ENCODE measurements at places on chromosomes 7 and 10.

DNA sequence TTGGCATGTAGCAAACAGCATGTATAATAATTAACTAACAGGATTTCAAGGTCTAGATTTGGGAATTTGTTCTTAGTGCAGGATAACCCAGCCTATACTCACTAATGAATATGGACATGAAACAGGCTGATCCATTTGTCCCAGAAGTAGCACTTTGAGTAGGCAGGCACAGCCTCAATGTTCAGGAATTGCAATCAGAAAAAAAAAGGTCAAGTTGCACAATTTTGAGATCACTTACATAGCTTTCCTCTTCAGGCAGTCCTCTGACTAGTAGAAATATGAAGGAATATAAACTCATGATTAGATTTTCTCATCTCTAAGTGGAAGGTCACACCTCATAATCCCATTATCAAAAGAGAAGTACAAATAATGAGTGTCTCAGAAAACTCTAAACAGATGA, 921.4 kb upstream of the CELF2 start:
- DNase-seq, result no peak

DNA sequence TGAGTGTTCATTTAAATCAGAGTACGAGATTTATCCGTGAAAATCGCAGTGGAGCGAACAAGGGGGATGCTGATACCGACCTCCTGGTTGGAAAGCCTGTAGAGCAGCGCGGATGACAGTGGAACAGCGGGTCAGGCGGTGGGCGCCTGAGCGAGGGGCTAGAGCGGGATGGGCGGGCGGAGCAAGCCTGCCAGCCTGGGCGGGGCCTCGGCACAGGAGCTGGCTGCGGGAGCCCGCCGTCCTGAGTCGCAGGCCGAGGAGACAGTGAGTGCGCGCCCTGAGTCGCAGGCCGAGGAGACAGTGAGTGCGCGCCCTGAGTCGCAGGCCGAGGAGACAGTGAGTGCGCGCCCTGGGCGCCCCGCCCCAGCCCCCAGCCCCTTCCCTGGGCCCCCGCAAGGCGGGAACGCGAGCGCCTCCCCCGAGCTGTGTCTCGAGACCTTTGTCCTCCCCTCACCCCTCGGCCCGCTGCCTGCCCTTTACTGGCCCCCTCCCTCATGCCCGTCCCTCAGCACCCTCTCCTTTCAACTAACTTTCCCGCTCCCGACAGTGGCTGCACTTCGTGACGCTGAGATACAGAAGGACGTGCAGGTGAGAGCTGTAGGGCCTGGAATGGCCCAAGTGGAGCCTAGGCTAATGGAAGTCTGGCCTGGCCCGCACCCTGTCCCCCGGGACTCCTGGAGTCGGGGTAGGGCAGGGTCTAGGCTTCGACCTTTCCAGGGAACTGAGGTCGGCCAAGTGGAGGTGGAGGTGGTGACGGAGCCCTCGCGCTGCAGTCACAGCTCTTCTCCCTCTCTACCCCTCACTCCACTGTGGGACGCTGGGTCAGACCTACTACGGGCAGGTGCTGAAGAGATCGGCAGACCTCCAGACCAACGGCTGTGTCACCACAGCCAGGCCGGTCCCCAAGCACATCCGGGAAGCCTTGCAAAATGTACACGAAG, at the start of gene AS3MT:
Gene AS3MT (plus strand): TSS at position 213 of the 941 bp plus-strand sequence. CDS start 123 bp downstream, at position 336.
- DNase-seq, result no peak

- peak; percentile 74 for DNase-seq
Measured at GRCh38 chr7:44291066-44291732, 34.2 kb downstream of the CAMK2B start.

- DNase-seq, result no peak
Measured at GRCh38 chr7:139647085-139647484, 123.6 kb downstream of the CLEC2L start.

DNA sequence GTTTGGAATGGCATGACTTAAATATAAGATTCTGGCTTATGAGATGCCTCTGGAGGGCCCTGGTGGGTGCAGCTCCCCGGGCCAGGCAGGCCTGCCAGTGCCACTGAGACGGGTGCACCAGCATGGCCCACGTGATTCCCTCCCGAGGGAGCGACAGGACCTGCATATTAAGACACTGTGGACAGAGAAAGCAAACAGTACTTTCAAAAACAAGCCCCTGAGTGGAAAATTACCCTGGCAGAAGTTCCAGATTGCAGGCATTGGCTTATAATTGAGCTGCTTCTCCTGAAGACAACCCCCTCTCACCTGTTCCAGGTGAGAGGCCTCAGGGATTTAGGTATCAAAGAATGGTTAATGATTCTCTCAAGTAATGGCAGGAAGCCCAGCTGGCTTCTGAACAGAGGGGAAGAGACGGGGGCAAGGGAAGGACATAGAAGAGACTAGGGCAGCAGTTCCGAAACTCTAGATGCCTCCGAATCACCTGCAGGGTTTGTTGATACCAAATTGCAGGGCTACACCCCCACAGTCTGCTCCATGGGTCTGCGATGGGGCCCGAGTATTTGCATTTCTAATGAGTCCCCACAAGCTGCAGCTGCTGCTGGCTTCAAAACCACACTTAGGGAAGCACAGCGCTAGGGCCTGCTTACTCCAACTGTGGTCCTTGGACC, 66.0 kb upstream of the DOCK1 start:
- DNase-seq, result no peak

DNA sequence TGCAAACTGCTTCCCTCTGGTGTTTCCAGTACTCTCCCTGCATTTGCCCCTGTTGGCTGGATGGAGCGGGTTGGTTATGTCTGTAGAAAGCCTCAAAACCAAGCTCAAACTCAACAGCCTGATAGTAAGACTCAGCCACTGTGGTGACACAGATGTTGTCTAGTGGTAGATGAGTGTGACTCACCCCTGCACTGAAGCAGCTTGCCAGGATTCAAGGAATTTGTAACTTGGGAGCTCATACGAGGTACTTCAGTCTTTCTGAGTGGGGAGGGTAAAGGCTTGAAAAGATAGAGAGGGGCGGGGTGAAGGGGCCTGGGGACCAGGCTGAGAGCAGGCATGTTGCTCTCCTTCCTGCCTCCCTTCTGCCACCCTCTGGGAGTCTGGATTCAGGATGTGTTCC, 22.9 kb upstream of the AQP1 start:
- DNase-seq, result no peak

- DNase-seq, result no peak
Measured at GRCh38 chr7:79451580-79451979, 1.9 kb downstream of the MAGI2 start.

- no peak for DNase-seq
Measured at GRCh38 chr10:35353395-35353794, 17.1 kb downstream of the CCNY start.

- DNase-seq, result no peak
Measured at GRCh38 chr7:54831644-54832095, 72.7 kb upstream of the SEC61G start.

DNA sequence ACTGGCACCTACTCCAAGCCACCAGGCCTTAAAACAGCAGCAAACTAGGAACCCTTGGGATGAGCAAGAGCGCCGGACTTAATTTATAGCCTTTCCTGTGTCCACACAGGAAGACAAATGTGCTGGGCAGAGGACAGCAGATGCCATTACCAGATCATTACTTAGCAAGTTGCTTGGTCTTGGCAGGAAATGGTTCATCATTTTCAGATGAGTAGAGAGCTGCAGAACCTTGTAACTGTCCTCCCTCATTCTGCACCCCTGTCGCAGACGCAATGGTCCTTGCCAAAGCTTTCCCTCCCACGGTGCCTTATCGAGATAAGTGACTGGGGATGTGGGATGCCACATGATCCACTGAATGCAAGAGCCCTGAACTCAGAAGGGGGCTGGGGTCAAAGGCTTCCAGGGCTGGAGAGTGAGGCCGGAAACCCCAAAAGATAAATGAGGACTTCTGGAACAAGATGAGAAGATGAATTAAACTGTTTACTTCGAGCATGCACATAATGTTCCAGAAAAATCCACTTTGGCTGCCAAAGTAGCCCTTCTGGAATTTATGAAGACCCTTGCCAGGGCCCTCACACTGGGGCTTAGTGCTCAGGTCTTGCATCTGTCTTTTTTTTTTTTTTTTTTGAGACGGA, 145.6 kb upstream of the ZNF32 start:
- DNase-seq, result no peak

DNA sequence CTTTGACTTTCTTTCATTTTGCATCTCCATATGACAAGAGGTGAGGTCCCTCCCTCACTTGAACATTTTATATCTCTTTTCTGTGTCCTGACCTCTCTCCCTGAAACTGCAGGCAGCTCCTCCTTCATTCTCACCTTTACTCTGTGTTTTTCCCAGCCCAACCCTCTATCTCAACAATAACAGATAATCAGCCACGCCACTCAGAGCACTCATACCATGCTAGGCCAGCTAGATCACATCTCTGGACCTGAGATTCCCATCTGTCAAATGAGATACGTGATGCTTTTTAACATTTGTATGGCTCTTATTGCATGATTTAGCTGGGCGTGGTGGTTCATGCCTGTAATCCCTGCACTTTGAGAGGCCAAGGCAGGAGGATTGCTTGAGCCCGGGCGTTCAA, 63.1 kb upstream of the PDCD4 start:
- DNase-seq, result no peak

GRCh38 chr10:96289218-96289910, 14.9 kb upstream of the DNTT start:
- no peak for DNase-seq

GRCh38 chr7:74027683-74028320, at the start of gene ELN:
TSS of gene ELN (plus strand) at chr7:74028173. CDS start at chr7:74028188, 15 bp downstream.
- DNase-seq, result peak; percentile 99

DNA sequence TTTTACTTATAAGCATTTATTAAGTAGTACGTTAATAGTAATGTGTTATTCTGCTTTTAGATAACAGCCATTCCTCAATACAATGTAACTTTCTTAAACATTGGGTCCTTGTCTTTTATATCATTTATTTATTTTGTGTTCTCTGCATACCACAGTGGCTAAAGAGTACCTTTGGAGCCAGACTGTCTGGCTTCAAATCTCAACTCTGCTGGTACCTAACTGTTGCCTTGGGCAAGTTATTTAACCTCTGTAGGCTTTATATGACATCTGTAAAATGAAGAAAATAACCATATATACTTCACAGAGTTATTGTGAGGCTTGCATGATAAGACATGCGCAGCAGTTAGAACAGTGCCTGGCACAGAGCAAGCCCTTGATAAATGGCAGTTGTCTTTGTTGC, 397.6 kb downstream of the MDFIC start:
- no peak for DNase-seq

DNA sequence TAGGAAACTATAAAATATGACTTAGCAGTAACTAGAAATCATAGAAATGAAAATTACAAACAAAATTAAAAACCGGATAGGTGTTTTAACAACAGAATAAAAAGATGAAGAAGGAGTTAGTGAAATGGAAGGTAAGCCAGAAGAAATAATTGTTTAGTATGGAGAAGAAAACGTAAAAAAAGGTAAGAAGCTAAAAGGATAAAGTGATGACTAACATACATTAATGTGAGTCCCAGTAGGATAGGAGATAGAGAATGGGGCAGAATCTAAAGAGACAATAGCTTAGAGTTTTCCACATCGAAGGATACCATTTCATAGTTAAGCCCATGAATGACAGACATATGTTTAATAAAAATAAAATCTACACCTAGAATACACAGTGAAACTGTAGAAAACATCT, 25.3 kb downstream of the GTF2I start:
- DNase-seq, result no peak

- DNase-seq, result no peak
Measured at GRCh38 chr7:88224601-88225275, 4.9 kb upstream of the SRI start.

DNA sequence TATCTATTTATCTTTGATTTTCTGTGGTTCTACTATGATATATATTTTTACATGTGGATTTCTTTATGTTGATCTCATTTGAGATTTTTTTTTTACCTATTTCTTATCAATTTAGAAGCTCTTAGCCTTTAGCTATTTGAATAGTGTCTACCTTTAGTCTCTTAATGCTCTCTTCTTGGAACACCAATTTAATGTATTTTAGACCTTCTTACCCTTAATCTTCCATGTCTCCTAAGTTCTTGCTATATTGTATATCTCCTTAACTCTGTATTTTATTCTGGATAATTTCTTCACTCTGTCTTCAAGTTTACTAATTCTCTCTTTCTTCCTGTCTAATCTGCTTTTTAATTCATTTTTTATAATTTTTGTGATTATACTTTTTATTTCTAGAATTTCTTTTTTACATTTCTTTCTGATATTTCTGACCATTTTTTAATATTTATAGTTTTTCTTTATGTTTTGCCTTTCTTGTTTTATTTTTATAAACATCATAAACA, 27.3 kb downstream of the CSTF2T start:
- no peak for DNase-seq

DNA sequence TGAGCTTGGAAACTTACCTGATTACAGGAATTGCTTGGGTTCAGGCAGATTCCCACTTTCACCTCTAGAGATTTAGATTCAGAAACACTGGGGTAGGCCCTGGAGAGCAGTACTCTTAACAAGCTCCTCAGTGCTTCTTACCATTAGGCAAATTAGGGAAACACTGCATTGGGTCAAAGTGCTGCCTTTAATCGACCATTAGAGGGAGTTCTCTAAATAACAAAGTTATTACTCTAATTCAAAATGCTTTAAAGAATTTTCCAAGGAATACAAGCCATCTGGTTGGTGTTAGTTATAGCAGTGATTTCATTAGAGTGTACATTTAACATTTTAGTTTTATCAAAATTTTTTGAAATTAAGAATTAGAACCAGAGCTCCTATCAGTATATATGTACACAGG, 324.5 kb downstream of the GFRA1 start:
- no peak for DNase-seq

GRCh38 chr10:52864201-52865106, 91.9 kb upstream of the MBL2 start:
- DNase-seq, result no peak

GRCh38 chr10:75677541-75677940, 246.1 kb downstream of the LRMDA start:
- DNase-seq, result no peak

DNA sequence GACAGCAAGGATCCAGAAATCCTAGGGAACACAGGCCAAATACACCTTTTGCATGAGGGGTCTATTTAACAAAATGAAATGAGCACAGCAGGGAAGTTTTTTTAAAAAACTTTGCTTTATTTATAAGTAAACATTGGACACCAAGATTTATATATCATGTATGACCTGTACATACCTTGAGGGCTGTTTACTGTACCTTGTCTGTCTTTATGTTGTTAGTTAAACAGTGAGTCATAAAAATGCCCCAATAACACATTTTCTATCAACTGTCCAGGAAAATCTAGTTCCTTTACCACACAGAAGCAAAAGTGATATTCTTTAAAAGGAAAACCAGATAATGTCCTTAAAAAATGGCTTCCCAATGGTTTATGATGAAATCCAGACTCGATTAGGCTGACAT, 45.1 kb upstream of the AGR3 start:
- no peak for DNase-seq

GRCh38 chr10:126568809-126569385, 101.6 kb downstream of the C10orf90 start:
- no peak for DNase-seq

Measured in coronary artery (tissue), 2 donors.